Left ventricle myocardium superior (tissue), 1 donor: ENCODE measurements at places on chromosomes 4 and X. TPM values are rescaled to one million over a fixed set of nuclear protein-coding genes. Genes with fewer than 3 reads are reported as not detected.
A peak's percentile ranks its signal among the peaks of the same experiment; 100 is the strongest.

The LRBA gene
- total RNA-seq = 21.4 TPM

The BEX1 gene
- 0.50 TPM for total RNA-seq

The TBX22 gene
- total RNA-seq = not detected

The USP26 gene
- total RNA-seq = not detected

The SMPX gene
- total RNA-seq = 622 TPM

The VCX3B gene
- total RNA-seq = not detected

The PITX2 gene
- 0.50 TPM for total RNA-seq

The EOLA2 gene
- total RNA-seq = 24.2 TPM

The MFAP3L gene
- total RNA-seq = 3.9 TPM

The STAG2 gene
- 34.8 TPM for total RNA-seq

The CSN1S1 gene
- not detected for total RNA-seq

The PIR gene
- total RNA-seq = 12.0 TPM

The TECRL gene
- 1,256 TPM for total RNA-seq

The HGFAC gene
- total RNA-seq = 0.67 TPM

DNA sequence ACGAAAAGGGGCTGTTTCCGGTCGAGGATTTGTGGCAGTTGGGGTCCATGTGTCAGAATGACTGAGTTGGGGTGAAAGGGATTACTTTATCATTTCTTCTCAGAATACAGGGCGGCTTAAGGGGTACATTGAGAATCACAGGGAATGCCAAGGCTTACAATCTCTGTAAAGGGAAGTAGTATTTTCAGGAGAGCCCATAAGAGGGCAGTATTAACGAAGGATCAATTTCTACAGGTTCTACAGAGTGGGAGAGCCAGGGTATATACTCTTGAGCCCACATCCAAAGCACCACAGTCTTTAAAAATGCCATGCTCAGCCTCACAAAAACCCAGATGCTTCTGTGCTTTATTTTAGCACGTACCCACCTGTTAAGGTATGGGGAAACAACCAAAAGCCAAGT is 67.7 kb upstream of the ZXDA start:
- no peak for DNase-seq

DNA sequence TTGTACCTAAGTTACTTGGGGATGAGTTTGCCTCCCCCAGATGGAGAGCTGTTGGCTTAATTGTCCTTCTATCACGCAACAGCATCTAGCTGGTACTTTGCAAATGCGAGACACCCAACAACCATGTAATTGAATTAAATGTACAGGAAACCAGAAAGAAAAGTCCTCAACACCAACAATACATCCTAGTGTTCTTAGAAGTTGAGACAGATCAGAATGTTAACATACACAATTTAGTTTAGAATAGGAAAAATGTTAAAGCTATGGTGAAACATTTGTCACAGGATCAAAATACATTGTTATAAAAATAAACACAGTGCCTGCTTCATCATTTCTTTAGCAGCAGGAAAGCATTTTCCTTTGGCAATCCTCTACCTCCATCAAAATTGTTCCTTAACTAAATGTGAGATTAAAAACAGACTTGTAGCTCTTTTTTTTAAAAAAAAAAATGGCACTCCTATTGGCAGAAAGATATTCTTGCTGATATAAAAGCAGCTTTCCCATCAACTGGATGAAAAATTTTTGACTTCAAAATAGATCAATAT is 163.1 kb upstream of the MID1 start:
- no peak for DNase-seq

DNA sequence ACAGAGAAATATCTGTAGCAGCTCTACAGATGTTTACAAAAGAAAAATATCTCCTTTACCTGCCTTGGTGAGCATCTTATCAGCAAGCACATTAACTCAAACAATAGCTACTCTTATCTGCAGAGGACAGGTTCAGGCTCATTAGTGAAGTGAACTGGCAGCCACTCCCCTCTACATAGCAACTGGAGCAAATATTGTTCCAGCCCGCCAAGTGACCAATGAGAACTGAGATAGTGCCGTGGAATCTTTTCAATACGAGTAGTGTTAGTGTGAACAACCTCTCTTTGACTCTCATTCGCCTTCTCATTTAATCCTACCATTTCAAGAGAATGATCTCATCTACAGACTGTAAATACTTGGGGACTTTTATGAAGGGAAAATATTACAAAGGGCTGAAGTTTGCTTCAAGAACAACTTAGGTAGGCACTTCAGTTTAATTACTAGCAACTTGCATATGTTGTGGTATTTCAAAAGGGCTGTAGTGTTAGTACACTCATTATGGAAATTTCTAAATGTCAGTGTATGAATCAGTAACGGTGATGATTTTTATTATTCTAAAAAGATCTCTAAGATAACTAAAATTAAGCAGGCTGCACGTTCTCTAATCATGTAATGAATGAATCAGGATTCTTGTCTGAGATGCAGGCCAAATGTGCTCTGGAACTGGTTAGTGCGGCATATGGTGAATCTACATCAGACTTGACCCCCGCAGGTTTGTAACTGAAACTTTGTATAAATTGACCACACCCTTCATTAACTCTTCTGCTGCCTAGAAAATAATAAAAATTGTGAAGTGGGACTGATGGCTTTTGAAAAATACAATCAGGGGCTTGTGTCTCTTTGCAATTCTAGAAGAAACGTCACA is 72.4 kb downstream of the PALLD start:
- no peak for DNase-seq

- DNase-seq = no peak
Observed at GRCh38 chrX:120664081-120664480, 34.2 kb upstream of the C1GALT1C1 start.

GRCh38 chr4:86870442-86871069 is 21.4 kb upstream of the SLC10A6 start:
- DNase-seq = no peak

DNA sequence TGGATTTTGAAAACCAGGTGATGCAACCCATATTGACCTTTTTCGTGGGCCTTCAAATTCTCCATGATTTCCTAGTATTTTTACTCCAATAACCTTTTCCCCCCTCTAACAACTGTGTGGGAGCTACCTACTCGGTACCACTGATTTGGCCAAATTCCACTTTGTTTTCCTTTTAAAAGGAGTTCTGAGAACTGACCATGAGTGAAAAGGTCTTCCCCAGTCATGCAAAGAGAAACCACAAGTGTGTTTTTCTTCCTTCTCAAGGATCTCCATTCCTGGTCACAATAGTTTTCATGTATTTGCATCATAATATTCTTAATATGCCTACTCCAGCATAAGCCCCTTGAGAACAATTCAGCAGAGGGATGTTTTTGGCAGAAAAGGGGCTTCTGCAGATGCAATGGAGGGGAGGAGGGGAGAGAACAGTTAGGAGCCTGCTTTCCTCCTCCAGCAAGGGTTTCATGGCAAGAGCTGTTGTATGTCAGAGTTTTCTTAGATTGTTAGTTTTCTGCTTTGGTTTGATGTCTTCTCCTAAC is 195.3 kb upstream of the ANXA3 start:
- no peak for DNase-seq

DNA sequence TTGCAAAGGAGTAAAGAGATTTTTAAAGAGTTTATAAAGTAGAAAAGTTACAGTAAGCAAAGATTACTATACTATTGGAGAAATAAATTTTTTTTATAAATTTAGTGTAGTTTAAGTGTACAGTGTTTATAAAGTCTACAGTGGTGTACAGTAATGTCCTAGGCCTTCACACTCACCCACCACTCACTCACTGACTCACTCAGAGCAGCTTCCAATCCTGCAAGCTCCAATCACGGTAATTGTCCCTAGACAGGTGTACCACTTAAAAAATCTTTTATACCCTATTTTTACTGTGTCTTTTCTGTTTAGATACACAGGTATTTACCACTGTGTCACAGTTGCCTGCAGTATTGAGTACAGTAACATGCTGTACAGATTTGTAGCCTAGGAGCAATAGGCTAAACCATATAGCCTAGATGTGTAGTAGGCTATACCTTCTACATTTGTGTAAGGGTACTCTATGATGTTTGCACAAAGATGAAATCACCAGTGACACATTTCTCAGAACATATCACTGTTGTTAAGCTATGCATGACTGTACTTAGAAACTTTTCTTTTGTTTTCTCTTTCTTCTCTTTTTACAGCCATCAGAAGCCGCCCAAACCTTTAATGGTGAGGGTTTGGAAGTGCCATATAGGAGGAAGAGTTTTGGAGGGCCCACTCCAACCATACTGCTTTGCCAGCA is 11.8 kb upstream of the SH3RF1 start:
- DNase-seq = no peak

DNA sequence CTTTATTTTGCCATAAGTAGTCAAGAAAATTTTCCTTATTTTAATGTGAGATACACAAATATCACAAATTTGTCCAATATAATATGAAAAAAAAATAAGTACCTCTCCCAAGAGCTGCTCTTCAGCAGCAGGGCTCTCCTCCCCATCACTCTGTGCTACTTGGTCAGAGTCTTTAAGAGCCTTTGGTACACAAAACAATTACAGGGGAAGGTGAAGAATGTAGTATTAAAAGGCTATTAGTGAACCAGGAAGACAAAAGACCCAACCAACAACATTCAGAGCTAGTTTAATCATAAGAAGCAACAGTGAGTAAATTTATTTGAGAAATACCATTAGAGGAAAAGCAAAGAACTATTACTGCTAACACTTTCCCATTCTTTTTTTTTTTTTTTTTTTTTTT is 29.4 kb downstream of the SEC31A start:
- no peak for DNase-seq

DNA sequence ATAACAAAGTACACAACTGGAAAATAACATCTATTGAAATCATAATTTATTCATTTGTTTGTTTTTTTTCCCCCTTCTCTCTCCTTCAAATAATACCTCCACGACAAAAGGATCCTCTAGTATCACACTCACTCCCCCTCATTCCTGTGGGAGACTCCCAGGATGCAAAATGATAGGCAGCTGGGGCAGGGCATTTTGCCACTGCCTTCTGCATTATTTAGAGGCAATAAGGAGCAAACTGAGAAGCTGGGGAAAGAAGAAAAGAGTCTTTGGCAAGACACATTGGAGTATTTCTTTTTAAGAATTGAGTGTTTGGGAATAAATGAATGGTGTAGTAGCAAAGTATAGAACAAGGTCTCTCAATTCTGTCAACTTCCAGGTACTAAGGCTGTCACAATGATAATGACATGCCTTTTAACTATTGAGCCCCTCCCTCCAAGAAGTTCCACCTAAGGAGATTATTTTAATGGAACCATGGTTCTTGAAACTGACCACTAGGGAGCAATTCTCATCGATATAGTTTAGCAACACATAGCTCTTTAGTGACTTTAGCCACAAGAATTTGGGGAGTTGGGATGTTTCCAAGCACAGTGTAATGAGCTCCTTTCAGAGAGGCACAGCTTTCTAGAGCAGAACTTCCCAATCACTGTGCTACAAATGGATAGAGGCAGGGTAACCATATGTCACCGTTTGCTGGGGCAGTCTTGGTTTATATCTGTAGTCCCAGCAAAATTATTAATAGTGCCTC is 303.3 kb downstream of the FRMPD4 start:
- no peak for DNase-seq

- no peak for DNase-seq
Observed at GRCh38 chrX:148135738-148136137, 154.6 kb downstream of the FMR1NB start.

- DNase-seq = no peak
Observed at GRCh38 chr4:86948276-86948675, 13.5 kb downstream of the AFF1 start.

DNA sequence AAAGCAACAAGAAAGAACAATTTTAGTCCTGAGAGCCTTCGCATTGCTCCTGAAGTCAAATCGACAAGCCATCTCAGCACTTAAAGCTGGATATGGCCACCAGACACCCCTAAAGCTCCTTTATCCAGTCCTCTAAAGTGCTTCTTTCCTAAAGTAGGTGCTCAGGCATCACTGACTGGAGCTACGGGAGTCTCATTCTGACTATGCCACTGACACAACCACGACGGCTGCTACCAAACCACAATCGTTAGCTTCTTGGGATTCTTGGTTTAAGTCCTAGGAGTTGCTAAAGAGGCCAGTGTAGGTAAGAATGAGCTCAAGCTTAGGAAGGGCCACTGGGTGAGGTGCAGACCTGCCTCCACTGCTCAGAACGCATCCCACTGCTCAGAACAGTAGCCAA is 1.0 kb downstream of the SLC10A6 start:
- no peak for DNase-seq

- peak; percentile 43 for DNase-seq
Observed at GRCh38 chrX:68665502-68665901, 18.0 kb downstream of the STARD8 start.

DNA sequence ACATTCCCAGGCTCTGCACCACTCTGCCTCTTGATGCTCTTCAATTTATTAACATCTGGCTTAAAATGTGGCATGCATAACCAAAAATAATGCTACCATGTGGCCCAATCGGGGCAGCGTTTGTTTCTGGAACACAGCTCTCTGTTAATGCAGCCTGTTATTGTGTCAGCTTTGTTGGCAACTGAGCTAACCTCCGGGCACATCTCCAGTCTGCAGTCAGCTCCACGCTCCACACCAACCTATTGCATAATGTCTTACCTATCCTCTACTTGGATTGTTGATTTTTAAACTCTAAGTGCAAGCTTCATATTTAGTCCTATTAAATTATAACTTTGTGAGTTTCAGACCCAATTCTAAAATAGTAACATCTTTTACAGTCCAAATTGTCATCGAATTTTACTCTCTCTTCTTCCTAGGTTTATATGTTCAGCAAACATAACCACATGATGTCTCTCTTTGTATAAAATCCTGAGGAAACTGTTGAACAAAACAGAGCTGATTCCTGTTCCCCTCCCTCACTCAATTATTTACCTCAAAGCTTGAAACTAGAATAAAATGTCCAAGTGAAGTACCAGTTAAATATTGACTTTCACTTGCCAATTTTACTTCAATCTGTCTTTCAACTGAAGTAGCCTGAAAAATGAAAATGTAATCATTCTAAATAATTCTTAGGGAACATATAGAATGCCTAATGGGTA is 92.2 kb upstream of the RAPGEF2 start:
- peak; percentile 76 for DNase-seq

DNA sequence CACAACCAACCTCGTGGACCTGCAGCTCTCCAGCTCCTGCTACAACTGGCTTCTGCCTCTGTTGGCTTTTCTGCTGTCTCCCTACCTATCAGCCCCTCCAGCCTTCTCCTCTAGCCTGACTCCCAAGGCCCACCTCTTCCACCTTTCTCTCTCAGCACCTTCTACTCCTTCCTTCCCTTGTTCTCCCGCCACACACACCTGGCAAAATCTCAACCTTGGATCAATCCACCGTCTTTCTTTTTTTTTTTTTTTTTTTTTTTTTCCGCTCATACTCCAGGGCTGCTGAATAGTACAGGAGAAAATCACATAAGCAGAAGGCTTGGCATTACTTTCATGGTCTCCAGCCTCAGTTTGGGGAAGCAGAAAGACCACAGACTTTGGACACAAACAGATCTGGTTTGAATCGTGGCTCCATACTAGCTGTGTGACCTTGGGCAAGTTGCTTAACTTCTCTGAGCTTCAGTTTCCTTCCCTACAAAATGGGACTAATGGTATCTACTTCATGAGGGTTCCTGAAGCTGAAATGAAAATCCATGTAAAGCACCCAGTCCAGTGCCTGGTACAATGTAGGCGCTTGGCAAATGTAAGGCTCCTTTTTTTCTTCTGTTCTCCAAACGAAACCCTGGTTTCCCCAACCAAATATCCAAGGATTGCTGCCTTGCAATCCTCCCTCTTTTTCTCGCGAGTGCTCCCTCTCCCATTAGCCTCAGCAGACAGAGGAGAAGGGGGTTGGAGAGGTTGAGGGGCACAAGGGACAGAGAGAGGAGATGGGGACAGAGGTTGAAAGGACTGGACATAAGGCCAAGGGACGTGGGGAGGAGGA is 1.7 kb downstream of the FGD1 start:
- no peak for DNase-seq

- no peak for DNase-seq
Observed at GRCh38 chr4:8181119-8181518, 18.0 kb upstream of the SH3TC1 start.

GRCh38 chrX:131792789-131793462 is 230.2 kb upstream of the STK26 start:
- DNase-seq = no peak

GRCh38 chr4:77815636-77816035 is 3.5 kb downstream of the CNOT6L start:
- DNase-seq = no peak
